Psoas muscle (tissue), 8 donors: ENCODE measurements at places on chromosomes 1 and 21.

GRCh38 chr1:42973286-42973685 lies 14.6 kb upstream of the SLC2A1 start:
- DNase-seq: no peak
- no peaks in the 10 kb centered on the region for H3K27me3 ChIP-seq
- H3K4me1 ChIP-seq: no peaks in the 10 kb centered on the region

DNA sequence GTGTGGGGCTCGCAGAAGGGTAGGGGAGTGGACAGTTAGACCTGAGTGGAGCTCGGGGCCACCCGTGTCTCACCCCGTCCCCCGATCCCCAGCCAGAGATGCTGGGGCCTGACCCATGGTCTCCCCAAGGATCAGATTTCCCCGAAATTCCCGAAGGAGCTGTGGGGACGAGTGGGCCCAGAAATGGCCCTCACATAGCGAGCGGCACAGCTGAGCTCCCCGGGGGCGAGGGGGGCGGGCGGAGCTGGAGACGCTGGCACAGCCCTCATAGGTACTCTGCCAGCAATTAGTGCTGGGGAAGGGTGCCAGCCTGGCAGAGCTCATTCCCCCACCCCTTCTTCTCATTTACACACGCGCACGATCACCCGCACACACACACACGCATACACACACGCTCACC lies 9.2 kb downstream of the CASZ1 start:
- H3K27ac ChIP-seq: peak overlapping the region; percentile 26
- H3K27me3 ChIP-seq: no peaks in the 10 kb centered on the region
- DNase-seq: no peak
- no peak overlapping the region for H3K4me3 ChIP-seq
- no peaks in the 10 kb centered on the region for H3K36me3 ChIP-seq

DNA sequence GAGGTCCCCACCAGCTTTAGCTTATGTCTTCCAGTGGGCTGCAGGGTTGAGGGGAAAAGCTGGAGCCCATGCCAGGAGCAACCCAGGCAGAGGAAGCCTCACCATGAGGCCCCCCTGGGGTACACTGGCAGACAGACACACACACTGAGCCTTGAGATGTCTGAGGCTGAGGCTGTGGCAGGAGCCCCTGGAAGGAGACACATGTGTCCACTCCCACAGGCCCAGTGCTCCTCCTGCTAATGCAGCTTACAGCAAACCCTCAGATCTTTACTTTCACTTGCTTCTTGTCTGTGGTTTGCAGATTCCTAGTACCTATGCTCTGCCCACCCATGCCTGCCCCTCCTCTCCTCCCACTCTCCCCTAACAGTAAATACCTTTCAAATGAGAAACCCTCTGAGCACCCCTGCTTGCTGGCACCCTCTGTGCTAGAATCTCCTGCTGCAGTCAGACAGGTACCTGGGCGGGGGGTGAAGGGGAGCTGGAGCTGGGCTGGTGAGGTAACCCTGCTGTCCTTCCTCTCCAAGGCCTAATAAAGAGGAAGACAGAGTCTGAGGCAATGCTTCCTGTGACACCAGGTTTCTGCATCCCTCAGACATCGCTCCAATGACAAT lies 63.4 kb upstream of the NEK2 start:
- H3K27ac ChIP-seq: no peak overlapping the region
- no peaks in the 10 kb centered on the region for H3K36me3 ChIP-seq
- DNase-seq: no peak
- H3K27me3 ChIP-seq: no peaks in the 10 kb centered on the region

GRCh38 chr1:96338622-96339021 lies 383.0 kb upstream of the PTBP2 start:
- no peak for DNase-seq
- H3K4me3 ChIP-seq: no peak overlapping the region
- H3K27ac ChIP-seq: no peak overlapping the region
- no peaks in the 10 kb centered on the region for H3K27me3 ChIP-seq
- H3K36me3 ChIP-seq: no peaks in the 10 kb centered on the region

GRCh38 chr1:95095833-95096217 lies 21.3 kb upstream of the TLCD4 start:
- DNase-seq: no peak
- H3K27me3 ChIP-seq: no peaks in the 10 kb centered on the region
- no peaks in the 10 kb centered on the region for H3K36me3 ChIP-seq
- no peak overlapping the region for H3K27ac ChIP-seq

GRCh38 chr1:227125929-227126545 lies 185.9 kb downstream of the COQ8A start:
- DNase-seq: no peak
- H3K36me3 ChIP-seq: peaks cover 22% of the 10 kb centered on the region
- no peak overlapping the region for H3K27ac ChIP-seq
- no peaks in the 10 kb centered on the region for H3K4me1 ChIP-seq
- H3K27me3 ChIP-seq: no peaks in the 10 kb centered on the region

GRCh38 chr1:111192658-111193519 lies 7.6 kb downstream of the DENND2D start:
- no peaks in the 10 kb centered on the region for H3K27me3 ChIP-seq
- no peak overlapping the region for H3K4me3 ChIP-seq
- no peak overlapping the region for H3K27ac ChIP-seq

DNA sequence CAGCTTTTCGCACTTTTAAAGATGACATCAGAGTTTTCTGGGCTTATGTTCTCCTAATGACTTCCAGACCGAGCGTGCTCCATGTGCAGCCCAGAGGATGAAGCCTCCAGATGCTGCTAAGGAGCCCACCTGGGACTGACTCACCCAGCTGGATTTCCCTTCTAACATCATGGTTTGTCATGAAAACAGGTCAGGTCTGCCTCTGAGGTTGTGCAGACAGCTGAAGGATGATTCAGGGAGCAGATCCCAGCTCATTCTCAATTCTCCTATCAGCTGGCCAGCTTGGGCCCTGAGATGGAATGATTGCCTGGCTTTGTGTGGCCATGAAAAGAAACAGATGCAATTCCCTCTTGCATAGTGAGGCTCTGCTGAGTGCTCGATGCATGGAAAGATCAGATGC lies 123.9 kb upstream of the DUSP10 start:
- no peaks in the 10 kb centered on the region for H3K36me3 ChIP-seq
- no peak for DNase-seq
- peaks cover 8% of the 10 kb centered on the region for H3K4me1 ChIP-seq
- H3K27ac ChIP-seq: no peak overlapping the region

DNA sequence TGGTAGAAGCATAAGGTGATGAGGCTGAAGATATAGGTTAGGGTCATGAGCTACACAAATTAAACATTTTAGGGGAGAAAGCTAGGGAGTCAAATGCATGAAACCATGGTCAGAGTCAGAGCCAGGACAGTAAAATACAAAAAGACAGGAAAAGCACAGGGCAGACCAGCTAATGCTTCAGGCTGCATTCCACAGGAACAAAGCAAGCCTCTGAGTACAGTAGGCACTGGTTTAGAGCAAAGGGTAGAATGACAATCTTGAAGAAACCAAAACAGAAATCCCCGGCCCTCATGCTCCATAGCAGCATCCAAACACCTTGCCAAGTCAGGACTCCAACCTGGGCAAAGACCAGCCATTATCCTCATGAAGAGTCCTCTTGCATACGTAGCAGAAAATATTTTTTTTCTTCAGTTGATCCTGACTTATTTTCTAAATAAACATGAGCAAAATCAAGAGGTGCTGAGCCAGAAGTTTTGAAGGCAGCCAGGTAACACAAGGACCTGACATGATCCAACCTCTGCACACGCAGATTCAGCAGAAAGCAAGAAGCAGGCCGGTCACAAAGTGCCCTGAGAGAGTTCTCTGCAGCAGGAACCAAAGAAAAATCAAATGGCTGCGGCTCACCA lies 273.1 kb downstream of the TTLL7 start:
- H3K4me3 ChIP-seq: no peak overlapping the region
- H3K4me1 ChIP-seq: no peaks in the 10 kb centered on the region
- H3K27me3 ChIP-seq: no peaks in the 10 kb centered on the region
- H3K27ac ChIP-seq: no peak overlapping the region
- no peak for DNase-seq

DNA sequence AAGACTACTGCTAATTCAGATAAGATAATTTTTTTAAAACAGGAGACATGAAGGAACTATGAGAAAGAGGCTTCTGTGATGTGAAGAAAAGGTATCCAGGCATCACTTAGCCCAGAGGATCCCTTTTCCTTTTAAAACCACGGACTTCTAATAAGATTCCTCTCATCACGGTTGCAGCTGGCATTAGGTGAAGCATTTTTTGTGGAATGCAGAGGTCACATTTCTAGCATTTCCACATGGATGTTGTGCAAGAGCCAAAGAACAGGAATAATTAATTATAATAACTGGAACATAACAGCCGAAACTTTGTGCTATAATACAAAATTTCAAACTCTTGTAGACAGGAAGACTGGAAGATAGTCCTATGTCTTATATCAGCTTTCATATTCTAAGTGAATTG lies 27.6 kb downstream of the CYP2J2 start:
- H3K36me3 ChIP-seq: no peaks in the 10 kb centered on the region
- DNase-seq: no peak
- no peak overlapping the region for H3K4me3 ChIP-seq
- H3K27me3 ChIP-seq: no peaks in the 10 kb centered on the region
- H3K4me1 ChIP-seq: no peaks in the 10 kb centered on the region
- no peak overlapping the region for H3K27ac ChIP-seq

GRCh38 chr1:31904339-31905092 lies 33.7 kb downstream of the PTP4A2 start:
- peak; percentile 64 for DNase-seq
- no peaks in the 10 kb centered on the region for H3K4me1 ChIP-seq
- H3K27me3 ChIP-seq: no peaks in the 10 kb centered on the region
- H3K27ac ChIP-seq: no peak overlapping the region
- H3K36me3 ChIP-seq: peaks cover 15% of the 10 kb centered on the region
- H3K4me3 ChIP-seq: no peak overlapping the region

- no peak overlapping the region for H3K4me3 ChIP-seq
- no peaks in the 10 kb centered on the region for H3K36me3 ChIP-seq
- no peaks in the 10 kb centered on the region for H3K4me1 ChIP-seq
- DNase-seq: no peak
- H3K27ac ChIP-seq: no peak overlapping the region
- H3K27me3 ChIP-seq: peaks cover 12% of the 10 kb centered on the region
Observed at GRCh38 chr1:2932671-2933350, 88.5 kb upstream of the ACTRT2 start.

- peaks cover 60% of the 10 kb centered on the region for H3K4me1 ChIP-seq
- H3K4me3 ChIP-seq: no peak overlapping the region
- no peak for DNase-seq
- H3K36me3 ChIP-seq: no peaks in the 10 kb centered on the region
- H3K27me3 ChIP-seq: no peaks in the 10 kb centered on the region
Observed at GRCh38 chr1:218462116-218462515, 117.0 kb downstream of the TGFB2 start.

- DNase-seq: peak; percentile 44
- no peaks in the 10 kb centered on the region for H3K36me3 ChIP-seq
- peaks cover 15% of the 10 kb centered on the region for H3K27me3 ChIP-seq
Observed at GRCh38 chr1:2025491-2025981, 6.4 kb downstream of the GABRD start.

DNA sequence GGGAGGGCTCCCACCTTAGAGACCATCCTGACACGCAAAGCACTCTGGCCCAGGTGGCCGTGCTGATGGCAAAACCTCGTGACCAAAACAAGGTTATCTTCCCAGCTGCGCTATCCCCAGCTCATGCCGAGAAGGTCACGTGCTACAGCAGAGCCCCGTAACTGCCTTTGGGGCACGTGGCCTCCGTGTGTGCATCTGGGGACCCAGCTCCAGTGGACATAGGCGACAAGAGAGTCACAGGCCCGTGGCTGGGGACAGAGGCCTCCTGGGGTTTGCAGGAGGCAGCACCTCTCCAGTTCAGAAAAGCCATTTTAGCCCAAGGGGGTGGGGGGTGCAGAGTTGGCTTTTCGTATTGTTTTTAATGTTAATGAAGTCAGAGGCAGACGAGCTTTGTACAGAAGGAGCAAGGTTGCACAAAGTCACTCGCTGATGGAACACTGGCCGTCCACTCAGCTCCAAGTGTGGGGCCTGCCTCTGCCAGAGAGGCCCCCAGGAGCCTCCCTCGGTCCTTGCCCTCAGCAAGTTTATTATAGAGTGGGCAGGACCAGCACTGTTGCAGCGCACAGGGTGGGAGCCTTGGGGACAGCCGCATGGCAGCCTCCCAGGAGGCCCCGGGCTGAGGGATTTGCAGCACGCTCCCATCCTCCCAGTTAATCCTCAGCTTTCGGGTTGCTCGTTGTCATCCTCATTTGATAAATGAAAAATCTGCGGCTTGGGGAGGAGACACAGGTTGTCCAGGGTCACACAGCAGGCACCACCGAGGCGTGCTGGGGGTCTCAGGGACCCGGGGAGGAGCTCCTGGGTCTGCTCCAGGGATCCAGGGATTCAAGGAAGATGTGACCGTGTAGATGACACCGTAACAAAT lies 8.0 kb upstream of the PDE9A start:
- H3K4me3 ChIP-seq: no peak overlapping the region
- DNase-seq: peak; percentile 27
- no peak overlapping the region for H3K27ac ChIP-seq
- peaks cover 27% of the 10 kb centered on the region for H3K27me3 ChIP-seq

- H3K27ac ChIP-seq: no peak overlapping the region
- DNase-seq: no peak
- H3K4me1 ChIP-seq: peaks cover 19% of the 10 kb centered on the region
- peaks cover 4% of the 10 kb centered on the region for H3K36me3 ChIP-seq
- no peaks in the 10 kb centered on the region for H3K27me3 ChIP-seq
Observed at GRCh38 chr1:1612104-1612400, 3.2 kb upstream of the MIB2 start.

GRCh38 chr1:39490596-39491145 lies 765 bp upstream of the BMP8A start:
- H3K4me1 ChIP-seq: peaks cover 4% of the 10 kb centered on the region
- no peak for DNase-seq
- H3K36me3 ChIP-seq: peaks cover 27% of the 10 kb centered on the region
- no peak overlapping the region for H3K27ac ChIP-seq

DNA sequence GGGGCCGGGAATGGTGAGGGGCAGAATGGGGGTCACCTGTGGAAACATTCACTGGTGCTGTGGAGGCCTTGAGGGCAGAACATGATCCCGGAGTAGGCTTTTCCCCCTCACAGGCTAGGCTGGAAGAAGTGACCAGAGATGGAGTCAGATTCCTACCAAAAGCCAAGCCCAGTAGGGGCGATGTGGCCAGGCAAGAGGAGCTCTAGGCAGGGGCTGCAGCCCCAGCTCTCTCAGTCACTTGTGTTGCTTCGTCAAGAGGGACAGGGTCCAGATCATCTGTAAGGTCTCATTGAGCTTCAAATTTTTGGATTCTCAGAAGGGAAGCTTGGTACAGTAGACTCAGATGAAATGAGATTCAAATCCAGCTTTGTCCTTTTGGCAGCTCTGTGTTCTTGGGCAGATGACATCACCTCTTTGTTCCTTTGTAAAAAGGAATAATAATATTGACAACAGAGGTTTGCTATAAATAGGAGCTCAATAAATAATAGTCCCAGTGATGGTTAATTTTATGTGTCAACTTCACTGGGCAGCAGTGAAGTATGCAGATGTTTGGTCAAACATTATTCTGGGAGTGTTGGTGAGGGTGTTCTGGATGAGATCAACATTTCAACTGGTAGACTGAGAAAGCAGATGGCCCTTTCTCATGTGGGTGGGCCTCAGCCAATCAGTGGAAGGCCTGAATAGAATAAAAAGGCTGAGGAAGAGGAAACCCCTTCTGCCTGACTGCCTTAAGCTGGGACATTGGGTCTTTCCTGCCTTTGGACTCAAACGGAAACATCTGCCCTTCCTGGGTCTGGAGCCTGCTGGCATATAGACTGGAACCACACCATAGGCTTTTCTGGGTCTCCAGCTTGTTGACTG lies 324.7 kb upstream of the USP24 start:
- no peak overlapping the region for H3K27ac ChIP-seq
- H3K27me3 ChIP-seq: no peaks in the 10 kb centered on the region
- H3K36me3 ChIP-seq: no peaks in the 10 kb centered on the region
- no peak overlapping the region for H3K4me3 ChIP-seq
- DNase-seq: no peak

- peak overlapping the region; percentile 95 for H3K27ac ChIP-seq
- H3K36me3 ChIP-seq: peaks cover 51% of the 10 kb centered on the region
- peak; percentile 76 for DNase-seq
Observed at GRCh38 chr1:201896951-201897391, 8.3 kb downstream of the SHISA4 start.
